Cortex of kidney (tissue), 1 donor: ENCODE measurements at places on chromosomes 4 and X.
A peak's percentile ranks its signal among the peaks of the same experiment; 100 is the strongest.

DNA sequence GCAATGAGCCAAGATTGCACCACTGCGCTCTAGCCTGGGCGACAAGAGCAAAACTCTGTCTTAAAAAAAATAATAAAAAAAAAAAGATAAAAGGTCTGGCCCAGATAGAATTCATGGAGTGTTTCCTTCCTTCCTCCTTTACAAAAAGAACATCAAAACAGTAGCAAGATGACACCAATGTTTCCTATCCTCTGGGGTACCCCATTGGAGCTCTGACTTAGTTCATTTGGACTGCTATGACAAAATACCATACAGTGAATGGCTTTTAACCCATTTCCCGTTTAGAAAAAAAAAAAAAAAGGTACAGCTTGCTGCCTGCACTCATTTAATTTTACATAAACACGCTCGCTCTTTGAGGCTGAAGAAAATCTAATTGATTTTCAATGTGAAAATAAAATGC is 89.9 kb upstream of the PRKX start:
- no peak for DNase-seq

GRCh38 chrX:154074199-154074598 is 23.3 kb downstream of the MECP2 start:
- no peak for DNase-seq

DNA sequence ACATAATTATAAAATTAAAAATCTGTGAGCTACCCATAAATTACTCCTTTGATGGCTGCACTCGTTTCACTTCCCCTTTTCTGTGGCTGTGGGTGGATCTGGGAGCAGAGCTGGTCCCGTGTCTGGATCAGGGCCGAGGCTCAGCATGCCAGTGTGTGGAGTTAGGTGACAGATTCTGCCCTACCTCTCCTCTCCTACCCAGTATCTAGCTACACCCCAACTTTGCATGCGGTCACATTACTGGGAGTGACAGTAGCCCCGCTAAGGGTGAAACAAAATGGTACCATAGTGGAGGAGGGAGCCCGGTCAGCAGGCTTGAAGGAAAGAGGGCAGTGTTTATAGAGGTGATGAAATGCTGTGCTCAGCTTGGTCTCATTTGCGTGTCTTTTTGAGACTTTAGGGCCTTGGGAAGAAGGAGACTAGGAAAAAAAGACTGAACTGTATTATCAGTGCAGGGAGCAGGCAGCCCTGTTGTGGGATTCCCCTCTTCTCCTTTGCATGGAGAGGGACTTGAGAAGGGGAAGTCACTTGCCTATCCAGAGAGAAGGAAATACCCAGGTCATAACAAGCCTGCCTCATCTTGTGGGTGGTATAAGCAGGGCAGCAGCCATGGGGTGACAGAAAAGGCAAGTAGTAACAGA is 48.4 kb downstream of the ARHGAP10 start:
- DNase-seq = no peak

DNA sequence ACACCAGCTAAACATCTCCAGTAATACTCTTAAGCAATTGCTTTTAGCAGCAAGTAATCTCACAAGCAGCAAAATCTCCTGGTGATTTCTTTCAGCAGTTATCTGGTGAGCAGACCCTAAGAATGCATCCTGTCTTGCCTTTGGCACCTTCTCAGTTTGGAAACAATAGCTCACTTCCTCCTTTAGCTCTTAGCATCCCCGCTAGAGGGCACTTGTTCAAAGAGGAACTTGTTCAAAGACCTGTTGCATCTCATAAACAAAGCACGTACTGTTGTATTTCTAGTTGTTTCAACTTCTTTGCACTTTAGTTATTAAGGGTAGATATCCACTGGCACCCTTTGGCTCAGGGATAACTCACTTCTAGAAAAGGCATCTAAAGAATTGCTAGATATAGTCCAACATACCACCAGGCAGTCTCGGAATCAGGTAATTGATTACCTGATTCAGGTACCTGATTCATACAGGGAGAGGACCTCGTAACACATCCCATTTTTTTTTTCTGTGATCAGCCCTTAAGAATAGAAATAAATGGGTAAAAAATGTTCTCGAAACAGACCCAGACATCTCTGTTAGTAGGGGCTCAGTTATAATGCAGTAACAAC is 81.9 kb upstream of the QRFPR start:
- DNase-seq = no peak

- no peak for DNase-seq
Observed at GRCh38 chr4:151012820-151013219, 2.3 kb downstream of the LRBA start.

DNA sequence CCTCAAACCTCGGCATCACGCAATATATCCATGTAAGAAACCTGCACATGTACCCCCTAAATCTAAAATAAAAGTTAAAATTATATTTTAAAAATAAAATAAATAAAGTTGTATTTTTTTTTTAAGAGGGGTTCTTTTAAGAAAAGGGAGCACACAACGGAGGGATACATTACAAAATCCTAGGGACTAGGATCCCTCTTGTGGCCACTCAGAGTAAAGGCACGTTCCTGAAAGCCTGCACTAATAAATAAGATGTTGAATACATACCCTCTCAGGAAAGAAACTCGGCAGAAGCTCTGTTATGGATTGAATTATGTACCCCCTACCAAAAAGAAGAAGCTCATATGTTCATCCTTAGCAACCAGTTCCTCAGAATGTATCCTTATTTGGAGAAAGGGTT is 50.9 kb upstream of the PRDX4 start:
- no peak for DNase-seq

GRCh38 chr4:146159384-146160058 is 16.0 kb upstream of the LSM6 start:
- no peak for DNase-seq

DNA sequence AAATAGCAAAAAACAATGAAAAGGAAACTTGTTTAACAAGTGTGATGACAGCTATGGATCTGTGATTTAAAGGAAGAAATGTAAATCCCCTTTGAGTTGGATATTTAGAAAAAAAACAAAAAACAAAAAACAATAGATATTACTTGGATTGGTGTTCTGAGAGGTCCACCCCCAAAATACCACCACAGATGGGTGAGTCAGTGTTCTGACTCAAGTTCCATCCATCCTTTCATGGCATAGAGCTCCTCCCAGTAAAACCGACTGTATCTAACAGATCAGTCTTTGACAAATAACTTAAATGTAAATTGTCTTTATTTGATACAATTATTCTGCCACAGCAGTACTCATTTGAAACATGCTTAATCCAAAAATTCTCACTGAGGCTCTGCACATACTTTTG is 27.4 kb downstream of the TMPRSS11B start:
- DNase-seq = no peak

- DNase-seq = no peak
Observed at GRCh38 chr4:153579410-153579809, 104.7 kb upstream of the TLR2 start.

DNA sequence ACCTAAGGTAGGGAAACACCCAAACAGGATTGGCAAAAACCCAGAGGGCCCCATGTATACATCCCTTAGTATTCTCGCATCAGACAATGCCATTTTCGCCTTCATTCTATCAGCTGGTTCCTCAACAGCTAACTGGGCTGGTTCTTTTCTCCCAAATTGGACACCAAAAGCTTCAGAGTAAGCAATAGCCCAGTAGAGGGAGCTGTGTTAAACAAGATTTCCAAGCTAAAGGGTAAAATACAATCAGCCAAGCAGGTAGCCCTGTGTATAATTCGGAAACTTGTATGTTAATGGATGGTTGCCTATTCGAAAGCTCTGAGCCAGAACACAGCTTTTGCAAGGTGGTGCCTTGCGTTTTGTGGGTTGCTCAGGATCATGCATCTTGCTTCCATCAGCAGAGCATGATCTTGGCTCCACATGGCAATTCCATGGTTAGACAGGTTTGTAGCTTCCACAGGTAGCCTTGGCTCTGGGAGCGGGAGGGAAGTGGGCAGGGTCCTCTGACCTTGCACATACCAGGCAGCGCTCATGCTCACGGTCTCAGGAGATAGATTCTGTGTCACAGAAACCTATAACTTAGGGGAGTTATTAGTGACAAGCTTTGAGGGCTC is 115.2 kb upstream of the LNX1 start:
- no peak for DNase-seq

GRCh38 chr4:137572647-137573046 is 40.4 kb upstream of the PCDH18 start:
- peak; percentile 3 for DNase-seq

GRCh38 chr4:58560736-58561135 is 1450.6 kb upstream of the IGFBP7 start:
- no peak for DNase-seq

DNA sequence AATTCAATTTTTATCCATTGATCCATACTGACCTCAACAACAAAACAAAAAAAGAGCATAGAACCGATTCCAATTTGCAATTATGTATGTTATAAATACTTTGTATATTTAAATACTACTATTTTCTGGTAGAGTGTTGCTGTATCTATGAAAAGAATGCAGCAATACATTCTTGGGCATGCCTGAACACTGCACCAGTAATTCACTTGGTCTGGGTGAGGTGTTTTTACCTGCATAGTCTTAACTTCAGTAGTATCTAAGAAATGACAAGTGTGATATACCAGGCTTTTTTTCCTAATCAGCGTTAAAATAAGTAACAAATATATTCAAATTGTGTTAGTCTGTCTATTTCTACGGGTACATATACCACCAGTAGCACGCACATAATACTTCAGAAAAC is 120.2 kb downstream of the KLHL13 start:
- no peak for DNase-seq

DNA sequence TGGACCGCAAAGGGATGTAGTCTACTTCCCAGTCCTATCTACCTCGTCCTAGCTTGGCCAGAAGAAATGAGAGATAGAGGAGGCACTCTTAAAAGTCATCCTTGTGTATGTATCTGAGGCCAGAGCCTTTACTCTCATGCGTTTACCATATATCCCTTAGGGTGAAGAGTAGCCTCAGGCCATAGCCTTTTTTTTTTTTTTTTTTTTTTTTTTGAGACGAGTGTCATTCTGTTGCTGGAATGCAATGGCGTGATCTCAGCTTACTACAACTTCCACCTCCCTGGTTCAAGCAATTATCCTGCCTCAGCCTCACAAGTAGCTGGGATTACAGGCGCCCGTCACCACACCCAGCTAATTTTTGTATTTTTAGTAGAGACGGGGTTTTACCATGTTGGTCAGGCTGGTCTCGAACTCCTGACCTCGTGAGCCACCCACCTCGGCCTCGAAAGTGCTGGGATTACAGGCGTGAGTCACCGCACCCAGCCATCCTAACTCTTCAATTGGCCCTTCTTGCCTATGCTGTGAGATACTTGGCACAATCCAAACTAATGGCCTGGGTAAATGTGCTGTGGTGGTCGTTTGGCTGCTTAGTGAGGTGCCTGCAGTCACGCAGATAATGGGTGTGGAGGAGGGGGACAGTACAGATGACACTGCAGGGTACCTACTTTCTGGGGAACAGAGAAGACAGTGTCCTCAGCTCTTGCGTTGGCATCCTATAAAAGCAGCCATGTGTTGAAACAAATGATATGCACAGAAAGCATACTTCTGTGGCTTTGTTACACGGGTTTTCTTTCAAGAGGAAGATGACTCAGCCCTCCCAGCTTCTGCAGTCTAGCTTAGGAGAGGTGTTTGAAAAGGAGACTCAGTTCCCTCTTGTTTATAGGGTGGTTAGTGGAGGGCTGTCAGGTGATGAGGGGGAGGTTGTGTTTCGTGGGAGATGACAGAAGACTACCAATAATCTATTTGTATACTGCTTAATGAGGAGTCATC is 10.4 kb upstream of the DGAT2L6 start:
- no peak for DNase-seq

DNA sequence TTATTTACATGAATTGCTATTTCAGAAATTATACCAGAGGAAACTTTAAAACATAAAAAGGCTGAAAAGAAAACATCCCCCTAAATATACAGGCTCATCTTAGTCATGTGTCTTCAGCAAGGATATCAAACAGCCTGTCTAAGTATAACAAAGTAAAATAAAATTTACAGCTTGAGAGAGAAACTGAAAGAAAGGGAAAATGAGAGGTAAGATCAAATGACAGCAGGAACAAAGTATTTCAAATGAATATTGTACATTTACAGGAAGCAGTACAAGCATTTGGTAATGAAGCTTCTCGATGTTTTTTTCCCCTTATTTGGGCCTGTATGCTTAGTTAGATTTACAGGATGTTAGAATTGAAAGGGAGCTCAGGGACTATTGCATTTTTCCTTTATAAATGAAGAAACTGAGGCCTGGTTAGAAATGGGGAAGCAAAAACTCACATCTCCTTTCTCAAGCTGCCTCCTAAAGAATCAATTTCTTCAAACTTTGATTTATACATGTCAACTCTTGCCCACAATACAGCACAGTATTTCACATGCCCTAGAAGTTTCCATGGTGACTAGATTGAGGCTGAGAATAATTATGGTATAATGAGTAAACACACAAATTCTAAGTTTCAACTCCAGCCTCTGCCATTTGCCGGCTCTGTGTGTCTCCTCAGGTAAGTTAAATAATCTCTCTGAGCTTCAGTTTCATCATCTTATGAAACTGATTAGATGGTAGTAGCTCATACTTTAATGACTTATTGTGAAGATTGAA is 29.3 kb downstream of the DAPP1 start:
- DNase-seq = no peak

- DNase-seq = no peak
Observed at GRCh38 chr4:46933686-46934085, 24.6 kb upstream of the COX7B2 start.

- DNase-seq = no peak
Observed at GRCh38 chr4:78930016-78930629, 9.1 kb downstream of the PAQR3 start.

DNA sequence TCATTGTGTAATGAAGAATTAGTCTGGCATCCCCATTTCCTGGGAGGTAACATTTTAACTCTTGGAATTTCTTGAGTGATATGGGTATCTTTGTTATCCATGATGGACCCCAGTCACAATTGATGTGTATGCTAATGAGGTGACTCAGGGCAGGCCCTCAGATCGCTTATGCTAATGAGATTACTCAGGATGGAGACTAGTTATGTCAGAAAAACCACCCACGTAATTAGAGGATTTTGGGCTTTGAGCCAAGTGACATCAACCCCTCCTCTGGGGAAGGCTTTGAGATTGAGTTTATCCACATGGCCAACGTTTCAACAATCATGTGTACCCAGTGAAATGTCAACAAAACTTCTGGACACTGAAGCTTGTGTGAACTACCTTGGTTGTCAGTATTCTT is 772.7 kb downstream of the STPG2 start:
- DNase-seq = no peak

GRCh38 chr4:180993244-180993836 is 1249.9 kb upstream of the TENM3 start:
- no peak for DNase-seq

- peak; percentile 3 for DNase-seq
Observed at GRCh38 chrX:16869393-16870094, 618 bp downstream of the RBBP7 start.
